ENCODE measurements at places on chromosomes 6 and 20.

- DNase-seq, result no peak
Measured at GRCh38 chr6:129634411-129635230, 75.4 kb downstream of the ARHGAP18 start.

DNA sequence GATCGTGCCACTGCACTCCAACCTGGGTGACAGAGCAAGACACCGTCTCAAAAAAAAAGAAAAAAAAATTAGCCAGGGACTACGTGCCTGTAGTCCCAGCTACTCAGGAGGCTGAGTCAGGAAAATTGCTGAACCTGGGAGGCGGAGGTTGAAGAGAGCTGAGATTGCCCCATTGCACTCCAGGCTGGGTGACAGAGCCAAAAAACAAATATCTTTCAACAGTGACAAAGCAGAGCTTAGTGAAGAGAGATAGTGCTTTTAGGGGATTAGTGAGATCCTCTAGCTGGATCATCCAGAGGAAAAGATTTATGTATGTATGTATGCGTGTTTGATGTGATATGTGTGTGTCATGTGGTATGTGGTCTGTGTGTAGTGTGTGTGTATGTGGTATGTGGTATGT lies 56.6 kb downstream of the IL22RA2 start:
- no peak for DNase-seq

DNA sequence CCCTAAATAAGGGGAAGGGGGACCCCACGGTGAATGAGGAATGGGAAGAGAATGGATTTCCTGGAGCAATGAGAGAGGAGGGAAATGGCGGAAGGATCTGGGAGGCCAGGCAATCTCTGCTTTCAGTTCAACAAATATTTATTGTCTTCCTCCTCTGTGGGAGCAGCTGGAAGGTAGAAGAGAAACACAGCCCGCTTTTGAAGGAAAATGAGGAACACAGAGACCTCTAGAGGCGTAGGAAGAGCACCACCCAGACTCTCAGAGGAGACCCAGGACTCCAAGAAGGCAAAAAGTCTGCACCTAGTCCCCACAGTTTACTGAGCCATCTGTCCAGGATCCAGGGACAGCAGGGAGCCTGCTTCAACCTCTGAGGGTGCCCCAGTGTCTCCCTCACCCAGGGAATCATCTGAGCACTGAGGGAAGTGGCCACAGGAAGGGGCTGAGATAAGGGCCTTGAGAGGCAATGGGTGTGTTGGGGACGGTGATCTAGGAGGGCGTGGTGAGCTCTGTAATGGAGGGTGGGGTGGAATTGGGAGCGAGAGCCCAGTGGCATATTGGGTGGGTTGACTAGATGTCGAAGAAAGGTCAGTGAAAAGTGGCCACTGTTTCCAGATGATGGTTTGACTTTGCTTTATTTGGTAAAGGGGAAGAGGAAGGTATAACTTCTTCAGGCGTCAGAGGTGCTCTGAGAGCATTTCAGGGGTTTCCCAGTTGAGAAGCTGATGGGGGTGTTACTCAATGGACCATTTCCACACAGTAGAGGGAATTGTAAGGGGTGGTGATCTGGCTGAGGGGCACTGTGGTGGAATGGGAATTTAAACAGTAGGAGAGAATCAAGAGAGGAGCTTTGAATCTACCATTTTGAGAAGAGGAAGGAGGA lies 610 bp downstream of the PSORS1C1 start:
- DNase-seq, result no peak

- DNase-seq, result no peak
Measured at GRCh38 chr6:161813156-161813555, 539.3 kb upstream of the AGPAT4 start.

GRCh38 chr20:36574366-36575135 lies 1.2 kb downstream of the TGIF2 start:
- peak; percentile 40 for DNase-seq

DNA sequence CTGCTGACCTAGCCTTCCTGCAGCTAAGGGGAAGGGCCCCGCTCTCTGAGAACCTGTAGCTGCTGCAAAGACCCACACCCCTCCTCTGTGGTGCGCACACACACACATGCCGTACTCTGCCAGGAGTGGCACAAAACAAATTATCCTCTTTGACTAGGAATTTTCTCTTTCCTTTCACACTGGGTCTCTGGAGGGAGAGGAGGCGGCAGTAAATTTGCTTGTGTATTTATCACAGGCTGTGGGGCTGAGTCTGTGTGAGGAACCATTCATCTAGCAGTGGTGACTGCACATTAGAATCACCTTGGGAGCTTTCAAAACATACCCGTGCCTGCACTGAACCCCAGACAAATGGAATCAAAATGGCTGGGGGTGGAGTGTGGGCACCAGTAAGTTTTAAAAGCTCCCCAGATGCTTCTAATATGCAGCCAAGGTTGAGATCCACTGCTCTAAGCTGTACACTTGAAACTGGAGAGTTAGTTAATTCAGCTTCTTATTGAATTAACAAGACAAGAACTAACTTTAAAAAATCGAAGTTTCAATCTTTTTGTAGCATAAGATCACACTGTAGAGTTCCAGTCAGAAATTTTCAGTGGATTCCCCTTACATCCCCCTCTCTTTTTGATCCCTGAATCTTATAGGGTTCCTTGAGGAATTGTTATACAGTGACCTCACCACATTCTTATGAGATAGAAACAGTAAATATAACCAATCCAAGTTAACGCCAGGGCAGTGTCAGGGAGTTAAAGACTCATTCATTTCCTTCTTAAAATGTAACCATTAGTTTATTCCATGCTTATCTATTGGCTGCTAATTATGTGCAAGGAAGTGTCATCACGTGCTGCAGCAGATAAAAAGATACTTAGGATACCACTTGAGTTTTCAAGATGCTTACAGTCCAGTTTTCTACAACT lies 29.8 kb upstream of the GMDS start:
- no peak for DNase-seq

- no peak for DNase-seq
Measured at GRCh38 chr6:48032151-48032550, 78.8 kb downstream of the PTCHD4 start.

GRCh38 chr20:29744071-29744470 lies 1513.4 kb upstream of the DEFB115 start:
- DNase-seq, result no peak

DNA sequence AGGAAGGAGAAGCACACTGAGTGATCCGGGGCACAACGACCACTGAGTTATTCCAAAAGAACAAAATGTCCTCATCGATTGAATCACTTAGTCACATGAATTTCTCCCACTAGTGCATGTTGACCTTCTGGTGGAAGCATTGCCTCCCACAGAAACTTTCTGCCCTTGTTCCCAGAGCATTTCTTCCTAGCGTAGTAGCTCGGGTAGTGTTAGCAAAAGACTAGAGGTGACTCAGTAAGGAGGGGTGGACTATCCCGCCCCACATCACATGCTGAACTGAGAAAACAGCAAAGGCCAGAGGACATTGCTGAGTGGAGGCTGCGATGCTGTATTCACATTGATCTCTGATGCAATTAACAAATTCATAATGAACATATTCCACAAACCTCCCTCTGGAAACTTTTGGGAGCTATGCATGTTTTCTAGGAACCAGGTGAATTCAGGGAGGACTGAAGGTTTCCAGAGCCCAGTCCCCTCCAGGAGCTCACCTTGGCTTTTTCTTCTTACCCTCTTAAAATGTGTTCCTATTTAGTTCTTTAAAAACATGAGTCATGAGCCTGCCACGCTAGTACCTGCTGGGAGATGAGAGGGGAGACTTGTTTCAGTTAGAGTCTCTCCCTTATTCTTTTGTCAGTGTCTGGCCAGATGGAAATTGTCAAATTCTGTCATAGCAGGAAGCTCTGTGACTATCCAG lies 507.9 kb downstream of the CDH26 start:
- no peak for DNase-seq

DNA sequence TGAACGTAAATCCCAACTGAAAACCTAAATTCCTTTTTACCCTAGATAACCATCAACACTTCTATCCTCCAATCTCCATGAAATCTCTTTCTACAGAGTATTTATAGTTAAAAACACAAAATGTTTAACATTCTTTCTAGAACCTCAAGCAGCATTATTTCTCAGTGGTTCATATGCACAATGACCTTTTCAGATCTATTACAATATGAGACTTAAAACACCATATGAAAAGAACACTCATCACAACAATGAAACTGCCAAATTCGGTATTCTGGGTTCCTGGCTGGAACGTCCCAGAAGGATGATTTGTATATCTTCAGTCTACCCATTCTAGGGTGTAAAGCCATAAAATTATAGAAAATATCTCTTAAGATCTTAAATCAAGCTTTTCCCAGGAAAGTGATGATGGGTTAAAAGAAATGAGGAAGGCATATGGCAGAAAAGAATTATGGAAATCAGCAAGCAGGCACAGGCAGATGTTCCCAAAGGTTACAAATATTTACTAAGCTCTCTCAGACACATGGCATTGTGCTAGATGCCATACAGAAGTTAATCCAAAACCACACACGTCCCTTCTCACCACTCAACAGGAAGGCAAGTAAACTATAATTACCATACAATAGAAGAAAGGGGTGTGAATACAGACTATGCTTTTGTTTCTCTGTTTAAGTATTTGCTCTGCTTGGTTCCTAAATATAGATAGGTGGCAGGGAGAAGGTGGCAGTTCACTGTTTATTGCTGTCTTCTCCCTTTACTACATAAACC lies 118.0 kb downstream of the CHD6 start:
- no peak for DNase-seq

- DNase-seq, result no peak
Measured at GRCh38 chr6:30836431-30836866, 47.9 kb upstream of the DDR1 start.

GRCh38 chr20:23391707-23392310 lies 29.5 kb downstream of the NAPB start:
- no peak for DNase-seq
